ENCODE measurements at places on chromosomes 6 and 20. TPM values are rescaled to one million over a fixed set of nuclear protein-coding genes. Genes with fewer than 3 reads are reported as not detected.

The TRIM15 gene
- total RNA-seq: not detected

The VSX1 gene
- total RNA-seq: not detected

The OR2B6 gene
- not detected for total RNA-seq

The NR2E1 gene
- total RNA-seq: not detected

The TENT5A gene
- total RNA-seq: 15.2 TPM

The SRSF12 gene
- total RNA-seq: 1.5 TPM

The ADGB gene
- not detected for total RNA-seq

The CLPSL2 gene
- total RNA-seq: not detected

The OR12D3 gene
- total RNA-seq: not detected

The TRAPPC3L gene
- total RNA-seq: not detected

The PAK5 gene
- not detected for total RNA-seq

The DACT2 gene
- 0.48 TPM for total RNA-seq

- DNase-seq: no peak
Observed at GRCh38 chr6:110468731-110469130, 7.7 kb downstream of the SLC22A16 start.

- no peak for DNase-seq
Observed at GRCh38 chr6:1665214-1665613, 55.5 kb downstream of the FOXC1 start.

GRCh38 chr20:51710361-51710894, 57.8 kb downstream of the ATP9A start:
- peak; percentile 26 for DNase-seq

GRCh38 chr6:159760602-159761057, 1.2 kb upstream of the ACAT2 start:
- no peak for DNase-seq

DNA sequence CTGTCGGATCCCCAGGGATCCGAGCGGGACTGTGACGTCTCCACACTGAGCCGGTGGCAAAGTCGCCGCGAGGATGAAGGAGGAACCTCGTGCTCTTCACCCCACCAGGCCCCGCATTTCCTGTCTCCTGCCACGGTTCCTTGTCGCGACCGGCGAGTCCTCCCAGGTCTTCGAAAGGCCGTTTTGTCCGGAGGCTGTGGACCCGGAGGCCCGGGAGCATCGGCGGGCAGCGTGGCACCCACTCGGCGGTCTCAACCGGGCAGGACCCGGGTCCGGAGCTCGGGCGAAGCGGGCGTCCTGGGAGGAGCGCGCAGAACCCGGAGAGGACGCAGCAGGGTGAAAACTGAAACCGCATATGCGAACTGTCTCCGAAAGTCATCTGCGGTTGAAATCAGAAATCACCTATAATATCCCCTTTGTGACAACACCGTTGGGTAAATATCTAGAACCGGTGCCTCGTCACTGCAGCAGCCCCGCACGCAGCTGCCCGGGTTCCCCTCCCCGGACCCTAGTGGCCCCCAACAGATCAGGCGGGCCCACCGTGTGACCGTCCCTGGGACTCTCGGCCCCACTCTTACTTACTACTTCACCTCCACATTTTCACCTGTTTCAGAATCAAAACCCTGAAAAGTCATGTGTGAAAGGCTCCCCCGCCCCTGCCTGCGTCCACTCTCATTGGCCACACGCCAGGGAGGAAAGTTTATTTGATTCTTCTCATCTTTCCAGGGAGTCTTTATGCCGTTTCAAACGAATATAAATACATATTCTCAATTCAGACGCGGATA, 3.1 kb upstream of the ULBP2 start:
- DNase-seq: no peak

DNA sequence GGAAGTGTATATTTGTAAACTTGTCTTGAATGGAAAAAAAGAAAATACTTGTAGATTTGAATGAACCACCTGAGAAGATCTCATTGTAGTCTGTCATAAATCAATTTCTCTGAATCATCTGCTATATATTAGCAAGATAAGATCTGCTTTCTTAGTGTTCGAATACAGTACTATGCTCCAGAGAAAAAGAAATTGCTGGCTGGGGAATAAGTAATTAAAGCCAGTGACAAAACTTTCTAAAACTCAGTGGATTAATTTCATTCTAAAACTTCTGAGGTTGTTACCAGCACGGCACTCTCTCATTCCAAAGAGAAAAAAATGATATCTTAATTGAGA, 22.4 kb upstream of the MROH8 start:
- DNase-seq: no peak

DNA sequence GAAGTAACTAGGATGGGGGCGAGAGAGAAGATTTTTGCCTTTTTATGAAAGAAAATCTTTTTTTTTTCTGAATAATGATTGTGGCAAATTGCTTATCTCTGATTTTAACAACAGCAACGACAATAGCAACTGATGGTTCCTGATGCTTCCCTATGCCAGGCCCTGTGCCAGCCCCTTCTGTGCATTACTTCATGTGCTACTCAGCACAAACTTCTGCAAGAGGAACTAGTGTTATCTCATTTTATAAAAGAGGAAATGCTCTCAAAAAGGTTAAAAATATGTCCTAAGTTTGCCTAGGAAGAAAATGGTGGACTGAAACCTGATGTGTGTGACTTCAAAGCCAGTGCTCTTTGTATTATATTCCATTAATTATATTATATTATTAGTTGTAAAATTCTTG, 74.0 kb upstream of the RALGAPA2 start:
- DNase-seq: no peak

GRCh38 chr6:11214084-11214833, 18.2 kb downstream of the NEDD9 start:
- DNase-seq: no peak

- no peak for DNase-seq
Observed at GRCh38 chr20:51512645-51513044, 29.9 kb downstream of the NFATC2 start.

DNA sequence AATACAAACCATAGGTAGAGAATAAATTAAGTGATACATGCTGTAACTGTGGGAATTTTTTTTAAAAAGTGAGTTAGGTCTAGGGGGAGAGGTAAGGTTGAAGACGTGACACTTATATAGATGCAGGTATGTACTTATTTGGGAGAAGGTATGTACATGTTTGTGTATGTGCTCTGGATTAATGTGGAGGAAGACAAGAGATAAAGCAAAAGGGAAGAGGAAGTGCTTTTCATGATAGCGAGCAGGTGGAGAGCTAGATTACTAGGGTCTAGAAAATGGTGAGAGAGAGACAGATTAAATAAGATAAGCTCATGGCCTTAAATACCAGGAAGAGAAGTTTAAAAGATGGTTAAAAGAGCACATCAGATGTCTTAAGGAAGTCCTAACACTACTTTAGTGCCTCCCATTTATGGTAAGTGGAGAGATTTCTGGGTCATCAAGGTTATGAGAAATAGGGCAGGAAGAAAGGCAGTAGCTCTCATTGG, 92.5 kb downstream of the MAN1A1 start:
- no peak for DNase-seq
